ENCODE measurements at places on chromosomes 7 and 10.

DNA sequence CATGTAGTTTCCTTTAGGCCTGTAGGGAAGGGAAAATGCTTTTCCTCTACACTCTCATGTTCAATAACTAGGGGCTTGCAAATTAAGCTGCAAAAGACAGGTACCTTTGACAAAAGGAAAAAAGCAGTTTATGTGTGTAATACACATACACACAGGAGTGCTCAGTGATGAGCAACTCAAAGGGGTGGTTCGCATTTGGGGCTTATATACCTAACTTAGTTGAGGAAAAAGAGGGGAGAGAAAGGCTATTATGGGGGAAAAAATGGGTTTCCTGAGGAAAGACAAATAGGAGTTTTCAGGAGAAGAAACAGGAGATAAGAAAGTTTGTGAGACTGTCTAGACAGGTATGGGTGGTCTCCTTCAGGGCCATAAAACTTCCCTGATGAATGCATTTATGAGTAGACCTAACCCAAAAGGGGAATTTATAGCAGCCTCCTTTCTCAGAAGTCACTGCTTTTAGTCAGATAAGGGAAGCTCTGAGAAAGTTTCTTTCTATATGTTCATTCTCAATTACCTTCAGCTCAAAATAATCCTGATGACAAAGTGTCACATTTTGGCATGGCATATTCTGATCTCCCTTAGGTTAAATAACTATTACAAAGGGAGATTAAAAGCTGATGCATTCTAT is 55.2 kb upstream of the EZH2 start:
- DNase-seq: no peak

DNA sequence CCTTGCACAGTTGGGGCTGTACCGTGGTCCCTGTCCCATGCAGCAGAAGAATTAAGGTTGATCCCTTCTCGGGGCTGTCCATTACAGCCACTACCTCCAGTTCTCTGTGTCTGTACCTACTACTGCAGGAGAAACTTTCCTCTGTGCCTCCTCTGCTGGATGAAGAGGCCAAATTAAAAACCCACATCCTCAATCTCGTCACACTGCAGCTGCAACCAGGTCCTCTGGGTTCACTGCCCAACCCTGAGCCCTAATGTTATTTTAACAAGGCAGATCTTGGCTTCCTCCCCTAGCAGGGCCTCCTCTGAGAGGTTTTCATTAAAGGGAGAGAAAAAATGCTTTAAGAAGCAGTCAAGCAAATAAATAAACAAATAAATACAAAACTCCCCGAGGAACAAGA is 66.6 kb downstream of the PLXNA4 start:
- no peak for DNase-seq

DNA sequence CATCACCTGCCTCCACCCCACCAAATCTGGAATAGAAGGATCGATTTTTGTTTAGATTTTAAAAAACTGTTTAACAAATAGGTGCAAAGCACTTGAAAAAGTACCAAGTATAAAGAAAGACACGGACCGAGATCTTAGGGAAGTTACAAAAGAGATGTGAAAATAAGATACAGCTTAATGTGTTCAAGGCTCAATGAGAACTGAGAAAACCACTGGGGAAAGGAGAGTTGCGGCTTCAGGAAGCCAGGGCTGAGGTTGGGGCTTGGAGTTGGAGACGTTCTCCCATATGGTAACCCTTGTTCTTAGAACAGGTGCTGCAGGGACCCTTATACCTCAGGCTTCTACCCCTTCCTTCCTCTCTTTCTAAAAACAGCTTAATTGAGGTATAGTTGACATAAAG is 140.2 kb downstream of the FANK1 start:
- no peak for DNase-seq

- no peak for DNase-seq
Measured at GRCh38 chr7:22613496-22613895, 113.5 kb upstream of the IL6 start.

DNA sequence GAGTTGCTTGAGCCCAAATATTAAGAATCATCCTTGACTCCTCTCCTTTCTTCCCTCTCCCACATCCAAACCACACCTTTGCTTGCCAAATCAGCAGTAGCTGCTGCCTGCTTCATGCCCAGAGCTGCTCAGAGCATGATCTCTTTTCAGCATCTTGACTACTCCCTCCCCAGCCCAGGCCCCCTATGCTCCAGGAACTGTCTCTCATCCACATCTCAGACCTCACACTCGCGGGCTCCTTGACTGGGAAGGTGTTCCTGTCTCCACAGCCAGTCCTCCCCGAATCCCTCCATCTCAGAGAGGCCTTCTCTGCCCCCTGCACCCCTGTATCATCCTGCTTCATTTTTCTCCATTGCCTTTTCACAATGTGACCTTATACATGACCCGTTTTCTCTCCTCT is 157.0 kb downstream of the DNAJB6 start:
- DNase-seq: no peak

DNA sequence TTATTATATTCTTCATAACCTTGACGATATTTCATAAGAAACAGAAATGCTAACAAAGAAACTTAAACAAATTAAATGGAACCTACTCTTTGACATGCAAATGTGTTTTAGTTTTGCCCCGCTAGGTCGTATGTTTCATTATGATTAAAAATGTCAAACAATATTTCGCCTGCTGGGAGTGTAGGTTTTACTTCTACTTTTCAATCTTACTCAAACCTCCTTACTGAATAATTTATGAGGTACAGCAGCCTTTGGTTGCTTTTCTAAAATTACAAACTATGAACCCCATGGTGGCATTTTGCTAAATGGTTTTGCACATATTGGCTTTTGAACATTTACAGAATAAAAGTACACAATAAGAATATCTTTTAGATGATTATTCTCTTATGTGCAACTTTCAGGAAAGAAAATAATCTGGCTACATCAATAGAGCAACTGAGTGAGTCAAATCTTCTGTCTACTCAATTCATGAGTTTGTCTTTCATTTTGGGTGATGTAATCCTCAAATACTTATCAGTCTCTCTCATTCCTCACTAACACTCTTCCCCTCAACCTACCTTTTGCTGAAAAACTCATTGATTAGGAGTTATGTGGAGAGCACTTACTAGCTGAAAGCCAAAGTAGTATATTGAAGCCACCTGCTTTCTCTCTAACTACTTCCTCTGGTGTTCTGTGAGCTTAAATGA is 1226.4 kb downstream of the XPNPEP1 start:
- no peak for DNase-seq

DNA sequence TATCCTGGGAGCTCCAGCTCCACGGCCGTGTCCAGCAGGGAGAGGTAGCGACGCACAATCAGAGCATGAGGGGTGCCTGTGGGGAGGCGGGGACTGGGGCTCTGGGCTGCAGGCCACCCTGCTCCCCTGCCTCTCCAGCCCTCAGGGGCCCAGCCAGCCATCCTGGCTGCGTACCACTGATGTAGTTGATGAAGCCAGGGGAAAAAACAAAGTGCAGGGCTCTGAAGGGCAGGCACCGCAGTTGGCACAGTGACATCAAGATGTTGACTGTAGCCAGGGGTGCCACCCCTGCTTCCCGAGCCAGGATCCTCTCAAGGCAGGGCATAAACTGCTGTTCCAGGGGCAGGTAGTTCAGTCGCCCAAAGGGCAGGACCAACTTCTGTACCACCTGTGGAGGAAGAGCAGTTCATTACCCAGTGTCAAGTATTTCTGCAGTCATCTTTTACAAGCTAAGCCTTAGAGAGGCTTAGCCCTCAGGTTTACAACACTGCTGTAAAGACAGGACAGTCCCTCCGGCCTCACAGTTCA is 2.8 kb downstream of the FASTK start:
- no peak for DNase-seq

DNA sequence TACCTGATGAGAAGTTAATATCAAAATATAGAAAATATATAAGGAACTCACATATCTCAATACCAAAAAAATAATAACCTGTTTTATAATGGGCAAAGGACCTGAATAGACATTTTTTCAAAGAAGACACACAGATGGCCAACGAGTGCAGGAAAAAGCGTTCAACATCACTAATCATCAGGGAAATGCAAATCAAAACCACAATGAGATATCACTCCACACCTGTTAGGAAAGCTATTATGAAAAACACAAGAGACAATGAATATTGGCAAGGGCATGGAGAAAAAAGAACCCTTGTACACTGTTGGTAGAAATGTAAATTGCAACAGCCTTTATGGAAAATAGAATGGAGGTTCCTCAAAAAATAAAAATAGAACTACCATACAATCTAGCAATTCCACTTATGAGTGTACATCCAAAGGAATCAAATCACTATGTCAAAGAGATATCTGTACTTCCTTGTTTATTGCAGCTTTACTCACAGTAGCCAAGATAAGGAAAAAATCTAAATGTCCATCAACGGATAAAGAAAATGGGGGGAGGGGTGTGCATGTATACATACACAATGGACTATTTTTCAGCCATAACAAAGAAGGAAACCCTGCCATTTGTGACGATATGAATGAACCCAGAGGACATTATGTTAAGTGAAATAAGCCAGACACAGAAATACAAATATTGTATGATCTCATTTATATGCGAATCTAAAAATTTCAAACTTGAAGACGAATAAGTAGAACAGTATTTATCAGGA is 3.6 kb upstream of the ALOX5 start:
- DNase-seq: no peak

DNA sequence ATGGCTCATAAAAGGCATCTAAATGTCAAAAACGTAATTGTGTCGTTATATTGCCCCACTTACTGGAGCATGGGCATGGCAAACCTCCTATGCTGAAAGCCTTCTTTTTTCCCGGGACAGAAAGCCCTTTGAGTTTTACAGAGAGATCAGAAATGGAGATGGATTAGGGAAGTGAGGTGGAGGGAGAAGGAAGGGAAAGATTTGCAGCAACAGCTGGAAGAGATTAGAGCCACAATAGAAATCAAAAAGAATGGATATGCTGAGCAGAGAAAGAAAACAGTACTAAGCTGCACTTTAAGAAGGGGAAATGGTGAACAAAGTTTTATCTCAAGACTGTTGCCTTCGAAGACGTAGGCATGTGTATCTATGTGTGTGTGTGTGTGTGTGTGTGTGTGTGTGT is 97.2 kb upstream of the PCGF5 start:
- DNase-seq: no peak

DNA sequence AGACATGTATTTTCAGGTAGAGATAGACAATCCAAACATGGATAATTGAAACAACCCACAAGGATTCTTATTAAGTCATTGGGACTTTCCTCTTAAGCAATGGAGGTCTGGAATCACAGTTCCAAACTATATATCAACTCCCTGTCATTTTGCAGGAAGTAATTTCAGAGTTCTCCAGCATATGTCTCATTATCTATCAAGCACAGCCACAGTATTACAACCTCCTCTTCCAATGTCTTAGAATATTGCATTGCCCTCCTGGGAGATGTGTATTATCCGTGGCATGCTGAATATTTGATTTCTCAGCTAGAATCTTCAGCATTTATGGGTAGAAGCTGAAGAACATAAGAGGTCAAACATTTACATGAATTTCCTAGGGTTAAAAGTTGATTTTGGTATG is 1255.8 kb downstream of the SORCS1 start:
- no peak for DNase-seq

GRCh38 chr7:129914536-129915272 is 38.1 kb downstream of the UBE2H start:
- DNase-seq: no peak

DNA sequence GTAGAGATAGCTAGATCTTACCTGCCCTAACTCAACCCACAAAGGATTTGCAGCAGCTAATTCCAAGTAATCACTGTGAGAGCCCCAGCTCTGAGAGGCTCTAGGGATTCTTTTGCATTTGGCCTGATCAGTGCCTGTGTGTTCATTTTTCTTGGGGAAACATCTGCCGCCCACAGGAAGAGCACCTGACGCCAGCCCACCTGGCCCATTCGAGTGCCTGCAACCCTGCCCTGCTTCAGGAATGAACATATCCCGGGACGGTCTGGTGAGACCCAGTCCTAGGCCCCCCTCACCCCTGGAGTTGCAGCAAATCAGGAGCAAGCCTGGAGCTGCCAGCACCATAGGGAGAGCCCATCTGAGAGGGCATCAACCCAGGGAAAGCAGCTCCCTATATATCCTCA is 38.8 kb downstream of the GSDME start:
- DNase-seq: no peak

- peak; percentile 2 for DNase-seq
Measured at GRCh38 chr7:68306692-68307107, 1291.6 kb upstream of the AUTS2 start.

- no peak for DNase-seq
Measured at GRCh38 chr10:30092151-30092790, 32.9 kb upstream of the JCAD start.

GRCh38 chr10:2701802-2702201 is 365.5 kb upstream of the PFKP start:
- no peak for DNase-seq

DNA sequence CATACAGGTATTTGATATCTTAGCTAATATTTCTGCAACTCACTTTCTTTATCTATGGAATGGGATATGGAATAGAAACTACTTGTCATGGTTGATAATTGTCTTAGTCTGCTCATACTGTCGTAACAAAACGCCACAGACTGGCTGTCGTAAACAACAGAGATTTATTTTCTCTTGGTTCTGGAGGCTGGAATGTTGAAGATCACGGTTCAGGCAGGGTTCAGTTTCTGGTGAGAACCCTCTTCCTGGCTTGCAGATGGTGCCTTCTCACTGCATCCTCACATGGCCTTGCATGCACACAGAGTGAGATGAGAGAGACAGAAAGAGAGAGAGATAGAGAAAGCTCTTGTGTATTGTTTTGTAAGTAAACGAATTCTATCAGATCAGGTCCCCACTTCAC is 332.7 kb upstream of the MAGI2 start:
- DNase-seq: no peak

DNA sequence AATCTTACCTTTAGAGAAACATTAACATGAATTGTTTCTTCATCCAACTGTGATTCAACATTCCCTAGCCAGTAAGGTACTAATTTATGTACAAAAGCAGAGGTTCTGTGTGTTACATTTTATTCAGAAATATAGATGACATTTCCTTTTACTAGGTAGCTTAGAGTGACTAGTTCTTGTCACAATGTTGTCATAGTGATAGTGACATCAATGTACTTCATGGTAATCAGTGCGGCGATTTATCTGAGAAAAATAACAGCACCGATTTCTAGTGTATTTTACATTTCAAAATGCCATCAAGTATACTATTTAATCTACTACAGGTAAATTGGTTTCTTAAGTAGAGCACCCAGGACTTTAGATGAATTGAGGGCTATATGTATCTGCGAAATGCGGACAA is 72.1 kb upstream of the DGKB start:
- no peak for DNase-seq

- DNase-seq: no peak
Measured at GRCh38 chr10:71963351-71964097, 671 bp upstream of the CHST3 start.

GRCh38 chr7:115054478-115055065 is 132.7 kb downstream of the MDFIC start:
- no peak for DNase-seq

GRCh38 chr10:103574097-103575061 is 80.9 kb downstream of the NEURL1 start:
- no peak for DNase-seq

DNA sequence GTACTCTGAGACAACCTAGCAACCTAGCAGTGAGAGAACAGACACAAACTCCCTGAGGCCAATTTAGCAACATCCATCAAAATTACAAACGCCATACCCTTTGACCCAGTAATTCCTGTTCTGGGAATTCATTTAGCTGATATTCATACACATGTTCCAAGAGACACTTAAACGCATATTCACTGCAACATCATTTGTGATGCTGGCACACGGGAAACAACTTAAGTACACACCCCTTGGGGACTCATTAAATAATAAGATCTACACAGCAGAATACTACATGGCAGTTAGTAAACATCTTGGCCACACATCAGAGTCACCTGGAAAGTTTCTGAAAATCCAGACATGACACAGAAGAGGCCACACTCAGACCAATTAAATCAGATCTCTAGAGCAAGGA is 17.6 kb downstream of the NUDCD3 start:
- DNase-seq: no peak
